AG08396 (cell line): ENCODE measurements at places on chromosomes 2 and 18.

GRCh38 chr2:2291500-2292260, 39.4 kb downstream of the MYT1L start:
- peak; percentile 21 for DNase-seq

GRCh38 chr2:177735318-177735803, 337.2 kb downstream of the PDE11A start:
- no peak for DNase-seq

DNA sequence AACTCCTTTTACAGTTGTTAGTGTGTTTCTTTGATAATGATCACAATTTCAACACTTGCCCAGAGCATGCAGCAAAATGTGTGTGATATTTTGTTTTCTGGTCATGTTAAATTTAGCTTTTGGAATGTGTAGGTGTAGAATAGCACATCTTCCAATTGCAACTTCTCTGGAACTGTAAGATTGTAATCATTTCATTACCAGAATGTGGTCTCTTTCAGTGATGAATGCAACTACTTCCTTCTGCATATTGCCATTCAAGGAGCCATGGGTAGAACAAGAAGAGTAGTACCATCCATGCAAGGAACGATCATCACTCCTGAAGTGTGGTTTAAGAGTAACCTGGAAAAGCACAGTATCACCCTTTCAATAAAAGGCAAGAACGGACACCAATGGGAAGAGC, 548.8 kb upstream of the ZNF804A start:
- DNase-seq: no peak

- DNase-seq: no peak
These were observed 35.0 kb upstream of the ID2 start for GRCh38 chr2:8646731-8647461.

DNA sequence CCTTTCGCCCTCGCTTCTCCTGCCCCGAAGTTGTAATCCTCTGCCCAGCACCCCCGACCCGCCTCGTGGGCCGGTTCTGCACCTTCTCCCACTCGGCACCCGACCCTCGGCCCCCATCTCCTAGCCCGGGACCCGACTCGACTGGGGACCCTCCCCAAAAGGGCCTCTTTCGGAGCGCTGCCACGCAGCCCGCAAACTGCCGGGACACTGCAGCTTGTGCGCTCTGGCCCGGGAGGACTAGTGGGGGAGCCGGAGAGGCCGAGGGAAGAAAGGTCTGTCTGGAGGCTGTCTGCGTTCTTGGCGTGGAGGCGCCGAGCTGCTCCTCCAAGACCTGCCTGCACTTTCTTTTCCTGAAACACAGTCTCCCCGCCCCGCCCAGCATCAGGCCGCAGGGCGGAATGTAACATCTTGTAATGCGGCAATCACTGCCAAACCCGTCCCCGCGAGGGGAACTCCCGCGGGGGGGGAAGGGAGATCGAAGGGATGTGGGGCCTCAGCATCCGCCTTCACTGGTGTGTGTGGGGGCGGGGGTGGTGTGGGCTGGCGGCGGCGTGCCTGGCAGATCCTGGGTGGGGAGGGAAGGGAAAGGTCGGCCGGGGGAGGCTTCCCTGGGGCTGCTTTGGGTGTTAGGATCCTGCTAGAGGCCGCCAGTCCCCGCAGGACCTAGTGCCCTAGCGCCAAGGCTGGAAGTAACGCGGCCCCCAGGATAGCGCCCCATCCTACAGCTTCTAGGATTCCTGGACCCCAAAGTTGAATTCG, 7.4 kb downstream of the DLX2 start:
- DNase-seq: peak; percentile 85
